ENCODE measurements at places on chromosomes 12 and 14. TPM values are rescaled to one million over a fixed set of nuclear protein-coding genes. Genes with fewer than 3 reads are reported as not detected.

TMEM120B gene
- total RNA-seq, result 2.7 TPM

CHURC1 gene
- 120 TPM for total RNA-seq

TAS2R7 gene
- total RNA-seq, result not detected

KCNC2 gene
- total RNA-seq, result not detected

LRP1-AS gene
- total RNA-seq, result not detected

PDE3A gene
- total RNA-seq, result 9.0 TPM

RHEBL1 gene
- 0.88 TPM for total RNA-seq

SOX5 gene
- total RNA-seq, result 47.6 TPM

TMTC1 gene
- total RNA-seq, result 153 TPM
